ENCODE measurements at places on chromosomes 5 and 9.

DNA sequence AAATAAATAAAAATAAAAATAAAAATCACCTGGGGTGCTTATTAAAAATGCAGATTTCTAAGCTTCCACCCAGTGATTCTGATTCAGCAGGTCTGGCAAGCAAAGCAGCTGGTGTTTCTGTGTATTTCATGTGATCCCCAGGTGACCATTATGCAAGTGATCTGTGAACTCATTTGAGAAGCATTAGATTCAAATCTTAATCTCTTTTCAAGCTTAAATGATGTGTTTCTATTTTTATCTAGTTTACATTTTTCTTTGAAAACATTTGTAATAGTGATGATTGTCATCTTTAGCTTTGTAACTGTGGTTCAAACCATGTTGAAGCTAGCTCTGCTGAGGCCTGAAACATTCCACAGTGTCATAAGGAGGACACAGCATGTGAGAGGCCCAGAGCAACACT, 804.8 kb upstream of the ZNF608 start:
- no peak for DNase-seq

DNA sequence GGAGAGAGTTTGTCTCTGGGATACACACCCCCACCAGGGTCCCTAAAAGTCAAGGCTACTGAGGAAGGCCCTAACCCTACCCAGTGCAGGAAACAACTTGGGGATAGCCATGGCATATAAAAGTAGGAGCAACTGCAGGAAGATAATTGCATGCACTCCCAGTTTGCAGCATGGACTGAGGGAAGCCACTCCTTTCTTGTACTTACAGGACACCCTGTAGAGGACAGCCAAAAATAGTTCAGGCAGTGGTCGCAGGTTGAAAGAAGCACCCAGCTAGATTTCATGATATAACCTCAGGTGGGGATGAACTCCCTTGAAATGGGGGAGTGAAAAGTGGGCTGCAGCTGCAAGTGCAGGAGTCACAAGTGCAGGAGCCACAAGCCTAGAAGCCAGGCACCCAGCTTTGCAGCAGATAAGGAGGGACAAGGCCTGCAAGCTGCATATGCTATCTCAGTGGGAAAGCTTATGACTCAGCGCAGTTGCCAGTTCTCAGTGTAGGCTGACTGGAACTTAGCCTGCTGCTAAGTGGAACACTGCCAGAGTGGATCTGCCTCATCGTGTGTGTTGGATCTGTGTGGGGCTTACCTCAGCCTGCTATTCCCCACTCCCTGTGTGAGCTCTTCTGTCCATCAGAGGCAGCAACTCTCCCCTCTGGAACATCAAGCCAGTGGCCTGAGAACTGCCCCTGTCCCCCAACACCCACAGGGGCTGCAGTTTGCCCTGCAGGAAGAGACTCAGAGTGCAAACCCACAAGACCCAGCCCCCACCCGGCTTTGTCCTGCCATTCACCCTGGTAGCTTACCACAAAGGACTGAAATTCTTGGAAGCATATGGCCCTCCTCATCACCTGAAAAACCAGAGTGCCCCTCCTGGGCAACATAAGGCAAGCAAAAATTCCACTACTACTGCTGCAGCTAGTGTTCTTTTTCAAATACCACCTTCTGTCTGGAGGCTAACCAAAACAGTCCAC, 42.7 kb downstream of the CYLC2 start:
- DNase-seq, result no peak

- DNase-seq, result no peak
Measured at GRCh38 chr9:127490535-127491230, 39.4 kb downstream of the LRSAM1 start.

DNA sequence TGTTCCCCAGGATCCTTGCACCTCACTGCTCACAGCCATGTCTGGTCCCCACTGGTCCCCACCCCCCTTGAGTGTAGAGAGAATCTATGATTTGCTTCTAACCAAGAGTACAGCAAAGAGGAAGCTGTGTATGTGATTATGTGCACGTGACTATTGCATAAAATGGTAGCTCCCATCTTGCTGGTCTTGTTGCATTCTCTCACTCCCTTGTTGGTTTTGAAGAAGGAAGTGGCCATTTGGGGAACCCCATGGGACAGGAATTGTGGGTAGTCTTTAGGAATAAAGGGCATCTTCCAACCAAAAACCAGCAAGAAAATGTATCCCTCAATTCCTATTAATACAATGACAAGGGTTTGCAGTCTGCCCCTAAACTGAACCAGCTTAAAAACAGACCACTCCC, 5.2 kb upstream of the FCN2 start:
- peak; percentile 41 for DNase-seq

GRCh38 chr5:135395451-135395850, 3.6 kb downstream of the MACROH2A1 start:
- DNase-seq, result no peak

DNA sequence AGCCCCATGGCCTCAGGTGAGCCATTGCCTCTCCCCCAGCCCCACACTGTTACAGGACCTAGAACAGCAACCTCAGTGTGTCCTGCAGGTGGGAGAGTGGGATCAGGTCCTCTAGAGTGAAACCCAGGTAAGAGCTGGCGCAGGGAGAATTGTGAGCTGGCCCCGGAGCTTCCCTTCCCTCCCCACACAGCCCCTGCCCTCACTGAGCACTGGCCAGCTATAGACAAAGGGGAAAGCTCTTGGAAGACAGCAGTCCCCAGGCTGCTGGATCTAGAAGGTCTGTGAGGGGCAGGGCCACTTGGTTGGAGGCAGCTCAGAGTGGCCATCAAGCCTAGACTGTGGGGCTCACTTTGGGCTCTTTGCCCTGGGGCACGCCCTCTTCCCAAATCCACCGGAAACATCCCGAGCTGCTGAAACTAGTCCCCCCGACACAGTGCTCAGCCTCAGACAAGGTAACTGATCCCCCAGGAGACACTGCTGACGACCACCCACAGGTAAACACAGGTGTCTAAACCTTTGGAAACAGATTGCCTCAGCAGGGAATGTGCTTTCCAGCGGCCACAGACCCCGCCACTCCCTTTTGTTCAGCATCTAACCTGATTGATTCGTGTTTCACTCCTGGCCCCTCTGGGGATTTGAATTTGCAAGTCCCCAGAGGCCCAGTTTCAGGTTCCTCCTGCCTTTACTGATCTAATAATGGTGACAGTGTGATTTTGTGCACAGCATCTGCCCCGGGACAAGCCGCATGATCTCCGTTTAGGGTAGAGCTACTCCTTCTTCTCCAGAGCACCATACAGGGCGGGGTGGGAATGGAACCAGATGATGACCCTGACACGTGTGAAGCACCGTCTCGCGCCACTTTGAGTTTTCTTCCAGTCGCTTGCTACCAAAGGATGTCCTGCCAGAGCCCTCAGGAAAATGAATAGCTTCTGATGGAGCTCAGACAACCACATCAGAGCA, 42.2 kb upstream of the ADAMTS2 start:
- peak; percentile 40 for DNase-seq

- DNase-seq, result no peak
Measured at GRCh38 chr5:57332361-57332760, 150.2 kb downstream of the ACTBL2 start.

GRCh38 chr5:121805911-121806310, 45.8 kb upstream of the FTMT start:
- DNase-seq, result no peak

All from coronary artery (tissue), 2 donors.